ENCODE measurements at places on chromosomes 12 and 14. TPM values are rescaled to one million over a fixed set of nuclear protein-coding genes. Genes with fewer than 3 reads are reported as not detected.
A peak's percentile ranks its signal among the peaks of the same experiment; 100 is the strongest.

GRCh38 chr12:50276068-50276467, 7.3 kb downstream of the LIMA1 start:
- DNase-seq: no peak

DNA sequence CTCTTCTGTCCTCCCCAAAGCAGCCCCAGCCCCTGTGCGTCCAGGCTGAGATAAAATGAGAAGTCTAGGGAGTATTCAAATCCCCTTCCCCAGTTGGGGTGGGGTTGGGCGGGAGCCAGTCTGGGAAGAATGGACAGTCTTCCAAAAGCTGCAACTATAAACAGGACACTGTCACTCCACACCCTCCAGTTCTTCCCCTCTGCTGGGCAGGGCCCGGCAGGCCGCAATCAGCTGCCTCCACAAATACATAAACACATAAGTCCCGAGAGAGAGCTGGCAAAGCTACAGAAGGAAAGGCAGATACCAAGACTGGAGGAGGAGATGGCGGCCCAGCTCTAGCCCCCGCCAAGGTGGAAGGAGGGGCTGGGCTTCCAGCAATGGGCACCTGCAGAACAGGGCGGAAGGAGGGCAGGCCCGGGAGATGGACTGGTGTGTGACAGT, 12.7 kb downstream of the LTBP2 start:
- peak; percentile 52 for DNase-seq

GRCh38 chr12:128969480-128970055, 116.3 kb downstream of the GLT1D1 start:
- no peak for DNase-seq

GRCh38 chr14:104887623-104888488, 22.8 kb downstream of the CEP170B start:
- DNase-seq: no peak

WNT5B gene
- total RNA-seq: 4.5 TPM

- DNase-seq: peak; percentile 48
Measured at GRCh38 chr12:16359512-16360491, 12.4 kb downstream of the MGST1 start.

TMEM179 gene
- not detected for total RNA-seq

HOXC12 gene
- not detected for total RNA-seq

DNA sequence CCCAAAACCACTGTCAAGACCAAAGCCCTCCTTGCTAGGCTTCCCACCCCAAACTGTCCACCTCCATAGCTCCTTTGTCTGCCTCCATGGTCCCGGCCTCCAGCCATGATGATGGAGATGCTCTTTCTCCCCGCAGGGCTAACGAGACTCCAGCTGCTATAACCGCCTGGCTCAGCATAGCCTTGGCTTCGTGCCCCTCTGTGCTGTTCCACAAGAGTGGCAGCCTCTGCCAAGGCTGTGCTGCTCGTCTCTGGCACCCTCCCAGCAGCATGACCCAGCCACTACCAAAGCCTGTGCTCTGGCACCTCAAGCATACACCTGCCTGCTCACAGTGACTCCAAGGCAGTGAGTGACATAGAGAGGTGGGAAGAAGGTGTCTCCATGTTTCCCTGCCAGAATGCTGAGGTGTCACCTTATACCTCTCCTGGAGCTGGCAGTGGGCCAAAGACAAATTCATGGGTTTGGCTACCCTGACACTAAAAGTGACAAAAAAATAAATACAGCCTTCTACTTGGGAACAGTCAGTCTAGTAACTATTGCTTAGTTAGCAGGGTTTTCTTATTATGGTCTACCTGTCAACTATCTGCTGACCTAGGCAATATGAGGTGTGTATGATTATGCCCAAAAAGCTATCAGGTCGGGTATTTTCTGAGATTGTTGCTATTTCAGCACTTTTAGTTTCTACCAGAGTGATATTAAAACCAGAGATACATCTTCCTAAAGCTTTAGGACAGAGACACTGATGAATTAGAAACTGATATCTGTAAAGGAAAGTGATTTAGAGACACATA, 16.1 kb upstream of the KRT73 start:
- DNase-seq: no peak

NANOG gene
- total RNA-seq: 0.06 TPM

RITA1 gene
- 16.7 TPM for total RNA-seq

- DNase-seq: no peak
Measured at GRCh38 chr14:71361336-71361735, 454.1 kb downstream of the PCNX1 start.

GRCh38 chr12:74586251-74586650, 48.6 kb downstream of the ATXN7L3B start:
- DNase-seq: no peak

GRCh38 chr12:12964255-12964654, 12.3 kb upstream of the GPRC5D start:
- no peak for DNase-seq

- no peak for DNase-seq
Measured at GRCh38 chr12:92341065-92341668, 195.5 kb upstream of the BTG1 start.

GRCh38 chr12:86349196-86349595, 93.0 kb upstream of the MGAT4C start:
- DNase-seq: no peak

DNA sequence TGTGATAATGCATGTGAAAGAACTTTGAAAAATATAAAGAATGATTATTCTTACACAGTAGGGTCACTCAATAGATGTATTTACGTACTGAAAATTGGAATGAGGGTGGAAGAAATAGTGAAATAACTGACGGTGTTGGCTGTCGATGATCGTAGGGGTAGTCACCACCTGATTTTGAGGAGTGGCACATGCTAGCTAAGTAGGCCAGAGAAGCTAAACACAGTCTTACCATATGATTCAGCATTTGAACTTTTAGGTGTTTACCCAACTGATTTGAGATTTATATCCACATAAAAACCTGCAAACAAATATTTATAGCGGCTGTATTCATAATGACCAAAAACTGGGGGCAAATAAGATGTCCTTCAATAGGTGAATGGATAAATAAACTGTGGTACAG, 47.6 kb upstream of the HIF1A start:
- DNase-seq: no peak

GRCh38 chr12:110379197-110379596, 24.3 kb downstream of the ANAPC7 start:
- no peak for DNase-seq

PCED1B gene
- 4.8 TPM for total RNA-seq

FAM90A1 gene
- total RNA-seq: 0.61 TPM

DNA sequence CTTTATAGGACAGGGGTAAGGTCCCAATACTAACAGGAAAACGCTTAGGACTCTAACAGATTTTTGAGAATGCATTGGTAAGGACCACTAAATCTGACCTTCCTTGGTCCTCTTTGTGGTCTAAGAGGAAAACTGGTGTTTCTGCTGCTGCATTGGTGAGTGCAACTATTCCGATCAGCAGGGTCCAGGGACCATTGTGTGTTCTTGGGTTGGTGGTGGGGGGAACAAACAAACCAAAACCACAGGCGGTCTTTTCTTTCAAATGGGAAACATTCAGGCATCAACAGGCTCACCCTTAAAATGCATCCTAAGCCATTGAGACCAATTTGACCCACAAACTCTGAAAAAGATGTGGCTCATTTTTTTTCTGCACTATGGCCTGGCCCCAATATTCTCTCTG, 20.7 kb downstream of the EPYC start:
- no peak for DNase-seq

TSHR gene
- total RNA-seq: 0.24 TPM

DNA sequence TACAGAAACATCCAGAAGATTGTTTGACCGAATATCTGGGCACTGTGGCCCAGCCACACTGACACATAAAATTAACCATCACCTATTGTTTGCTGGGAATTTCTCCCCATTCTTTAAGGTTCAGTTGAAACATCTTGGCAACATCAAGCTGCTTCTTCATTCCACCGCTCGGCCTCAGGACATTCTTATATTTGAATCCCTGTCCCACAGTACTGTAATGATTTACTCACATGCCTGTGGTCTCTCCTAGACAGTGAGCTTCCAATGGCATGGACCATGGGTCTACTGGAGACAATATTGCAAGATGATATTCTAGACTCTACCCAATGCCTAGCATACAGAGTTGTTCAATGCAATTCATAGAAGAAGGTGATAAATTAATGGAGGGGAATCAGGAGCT, 56.1 kb downstream of the EMP1 start:
- DNase-seq: no peak

DNA sequence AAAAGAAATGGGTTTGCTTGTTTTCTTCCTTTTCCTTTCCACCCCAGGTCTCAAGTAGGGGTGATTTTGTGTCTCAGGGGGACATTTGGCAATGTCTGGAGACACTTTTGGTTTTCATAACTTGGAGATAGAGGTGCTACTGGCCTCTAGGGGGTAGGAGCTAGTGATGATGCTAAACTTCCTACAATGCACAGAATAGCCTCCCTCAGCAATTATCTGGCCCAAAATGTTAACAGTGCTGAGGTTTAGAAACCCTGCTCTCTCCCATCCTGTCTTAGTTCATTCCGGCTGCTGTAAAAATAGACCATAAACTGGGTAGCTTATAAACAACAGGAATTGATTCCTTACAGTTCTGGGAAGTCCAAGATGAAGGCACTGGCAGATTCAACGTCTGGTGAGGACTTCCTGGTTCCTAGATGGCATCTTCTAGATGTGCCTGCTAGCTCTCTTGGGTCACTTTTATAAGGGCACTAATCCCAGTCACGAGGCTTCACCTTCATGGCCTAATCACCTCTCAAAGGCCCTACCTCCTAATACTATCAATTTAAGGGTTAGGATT, 7.4 kb upstream of the GAS2L3 start:
- no peak for DNase-seq

- no peak for DNase-seq
Measured at GRCh38 chr12:27013611-27014084, 536 bp downstream of the TM7SF3 start.

GRCh38 chr12:97414855-97415254, 47.7 kb upstream of the RMST start:
- DNase-seq: no peak

RHOJ gene
- 32.7 TPM for total RNA-seq

DNA sequence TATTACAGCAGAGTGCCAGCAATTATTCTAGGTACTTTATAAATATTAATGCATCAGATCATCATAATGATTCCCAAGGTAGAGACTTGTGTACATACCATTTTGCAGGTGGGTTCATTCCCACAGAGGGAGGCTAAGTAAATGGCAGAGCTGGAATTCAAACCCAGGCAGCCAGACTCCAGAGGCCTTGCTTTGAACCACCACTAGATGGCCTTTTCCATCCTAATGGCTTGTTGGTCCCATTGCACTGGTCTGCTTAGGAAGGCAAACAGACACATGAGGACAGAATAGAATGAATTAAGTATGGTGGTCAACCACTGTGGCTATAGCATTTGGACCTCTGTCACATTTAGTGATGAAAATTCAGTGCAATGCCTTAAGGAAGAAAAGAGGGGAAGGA, 158.7 kb downstream of the METTL25 start:
- no peak for DNase-seq

DNA sequence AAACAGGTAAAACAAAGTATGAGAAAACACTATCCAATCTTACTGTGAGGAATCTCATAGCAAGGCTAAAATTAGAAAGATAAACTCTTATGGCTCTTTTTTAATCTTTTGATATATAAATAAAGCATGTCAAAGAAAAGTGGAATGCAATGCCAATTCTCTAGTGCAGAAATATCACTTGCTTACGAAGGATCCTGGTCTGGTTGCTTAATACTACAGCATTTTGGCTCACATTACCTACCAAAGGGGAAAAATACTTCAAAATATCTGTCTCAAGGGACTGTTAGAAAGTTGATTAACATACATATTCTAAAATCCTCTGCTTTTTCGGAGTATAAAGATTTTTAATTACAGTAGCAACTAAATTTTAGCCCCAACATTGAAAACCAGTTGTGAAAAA, 21.4 kb downstream of the AREL1 start:
- no peak for DNase-seq

DNA sequence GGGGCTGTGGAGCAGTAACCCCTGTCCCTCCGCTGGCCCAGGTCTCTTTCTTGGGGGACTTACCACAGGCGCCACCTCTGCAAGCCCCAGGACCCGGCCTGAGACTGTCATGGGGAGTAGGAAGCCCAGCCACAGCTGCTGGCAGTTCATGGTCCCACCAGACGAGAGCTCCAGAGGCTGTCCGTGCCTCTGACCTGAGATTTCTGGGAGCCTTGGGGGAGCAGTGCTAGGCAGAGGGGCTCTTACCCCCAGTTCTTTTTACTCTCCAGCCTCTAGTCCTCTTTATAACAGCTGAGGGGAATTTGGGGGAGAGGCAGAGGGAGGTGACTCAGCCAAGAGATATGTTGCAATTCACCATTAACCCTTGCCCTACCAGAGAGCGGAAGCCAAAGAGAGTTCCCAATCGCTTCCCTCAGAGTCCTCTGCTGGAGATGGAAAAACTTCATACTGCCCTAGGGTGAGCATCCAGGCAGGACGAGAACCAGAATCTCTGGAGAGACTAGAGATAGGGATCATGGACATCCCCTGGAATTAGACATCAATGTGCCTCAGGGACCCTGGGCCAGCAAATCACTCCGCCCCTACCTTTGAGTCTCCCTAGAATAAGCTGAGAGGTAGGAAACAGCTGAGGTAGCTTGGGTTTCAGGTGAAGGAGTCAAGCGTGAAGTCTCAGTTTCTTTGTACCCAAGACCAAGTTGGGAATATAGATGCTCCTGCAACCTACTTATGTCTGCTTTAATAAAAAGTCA, at the start of gene MMP19:
TSS of gene MMP19 (minus strand) at position 256 of the 749 bp plus-strand sequence. CDS start at position 150, 106 bp downstream.
- DNase-seq: peak; percentile 69

GRCh38 chr12:110176745-110177144, 52.6 kb downstream of the IFT81 start:
- DNase-seq: peak; percentile 43

CCDC38 gene
- total RNA-seq: not detected

GRCh38 chr14:105478398-105479251, 4.0 kb downstream of the CRIP2 start:
- no peak for DNase-seq

DNA sequence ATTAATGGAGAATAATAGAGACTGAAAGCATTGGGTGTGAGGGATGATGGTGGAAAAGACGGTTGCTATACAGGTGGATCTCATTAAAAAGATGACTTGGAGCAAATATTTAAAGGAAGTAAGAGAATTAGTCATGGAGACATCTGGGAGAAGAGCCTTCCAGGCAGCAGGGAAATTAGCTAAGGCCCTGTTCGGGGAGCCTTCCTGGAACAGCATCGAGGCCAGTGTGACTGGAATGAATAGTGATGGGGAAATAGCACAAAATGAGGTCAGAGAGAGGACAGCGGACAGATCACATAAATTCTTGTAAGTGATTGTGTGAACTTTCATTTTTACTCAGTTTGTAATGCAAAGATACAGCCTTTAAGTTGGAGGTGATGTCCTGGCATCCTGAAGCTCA, 842.3 kb downstream of the SLC6A15 start:
- no peak for DNase-seq

SETD1B gene
- total RNA-seq: 23.4 TPM

Data from left lung (tissue), 14 donors.